Right forelimb (tissue), 1 donor: ENCODE measurements at places on chromosomes 6 and 20.

- DNase-seq, result no peak
Observed at GRCh38 chr6:5626727-5627426, 365.6 kb downstream of the FARS2 start.

DNA sequence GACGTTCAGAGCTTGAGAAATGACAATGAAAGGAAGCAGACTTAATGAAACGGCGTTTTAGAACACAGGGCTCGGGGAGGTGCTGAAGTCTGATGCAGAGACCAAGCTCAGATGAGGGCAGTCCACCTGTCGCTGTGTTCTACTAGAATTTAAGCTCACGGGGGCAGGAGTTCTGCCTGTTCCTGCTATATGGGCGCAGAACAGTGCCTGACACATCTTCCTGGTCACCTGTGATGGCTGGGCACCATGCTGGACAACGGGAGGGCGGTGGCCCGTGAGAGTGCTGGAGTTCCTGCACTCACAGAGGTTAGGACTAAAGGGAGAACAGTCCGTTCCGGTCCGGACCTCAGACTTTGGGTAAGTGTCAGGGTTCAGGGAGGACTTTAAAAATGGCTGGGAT, 130.6 kb downstream of the ERMARD start:
- no peak for DNase-seq

DNA sequence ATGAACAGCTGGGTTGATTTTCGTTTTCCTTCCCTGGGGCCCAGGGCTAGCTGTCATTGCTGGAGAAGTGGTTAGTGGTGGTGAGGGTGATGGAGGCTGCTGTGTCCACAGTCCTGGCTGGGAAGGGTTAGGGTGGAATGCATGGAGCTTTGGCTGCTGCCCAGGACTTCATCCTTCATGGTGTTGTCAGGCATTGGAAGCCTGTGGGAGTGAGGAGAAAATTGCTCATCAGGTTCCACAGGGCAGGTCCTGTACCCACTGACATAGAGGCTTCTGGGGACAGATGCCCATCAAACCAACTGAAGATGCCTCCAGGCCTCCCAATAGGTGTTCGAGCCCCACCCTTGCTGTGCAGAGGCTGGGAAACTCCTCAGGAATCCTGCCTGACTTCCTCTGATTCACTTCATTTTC, 262.4 kb upstream of the SUPT3H start:
- DNase-seq, result no peak

DNA sequence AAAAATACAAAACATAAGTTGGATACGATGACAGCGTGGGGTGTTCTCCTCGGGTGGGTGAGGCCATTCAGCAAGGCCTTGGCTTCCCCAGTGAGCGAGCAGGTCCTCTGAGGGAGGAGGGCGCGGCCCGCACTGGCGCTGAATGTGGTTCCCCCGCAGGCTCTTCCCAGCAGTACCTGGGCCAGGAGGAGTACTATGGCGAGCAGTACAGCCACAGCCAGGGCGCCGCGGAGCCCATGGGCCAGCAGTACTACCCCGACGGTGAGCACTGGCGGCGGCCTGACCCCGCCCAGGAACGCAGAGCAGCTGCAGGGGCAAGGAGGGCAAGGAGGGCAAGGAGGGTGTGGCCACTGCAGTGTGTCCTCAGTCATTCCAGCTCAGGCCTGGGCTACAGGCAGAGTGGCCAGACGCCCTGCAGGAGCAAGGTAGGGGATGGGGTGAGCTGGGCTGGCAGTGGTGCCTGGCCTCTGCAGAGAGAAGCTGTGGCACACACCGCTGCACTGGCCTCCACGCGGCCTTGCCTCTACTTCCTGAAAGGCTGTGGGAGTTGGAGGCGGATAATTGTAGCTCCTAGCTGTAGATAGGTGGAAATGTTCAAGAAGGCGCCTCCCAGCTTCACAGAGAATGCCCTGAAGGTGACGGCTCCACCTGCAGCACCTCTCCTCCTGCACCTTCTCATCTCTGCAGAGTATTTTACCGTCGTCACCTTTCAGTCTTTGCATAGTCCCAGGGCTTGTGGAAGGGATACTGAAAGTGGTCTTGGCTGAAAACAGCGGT, 18.7 kb upstream of the MTG2 start:
- no peak for DNase-seq

DNA sequence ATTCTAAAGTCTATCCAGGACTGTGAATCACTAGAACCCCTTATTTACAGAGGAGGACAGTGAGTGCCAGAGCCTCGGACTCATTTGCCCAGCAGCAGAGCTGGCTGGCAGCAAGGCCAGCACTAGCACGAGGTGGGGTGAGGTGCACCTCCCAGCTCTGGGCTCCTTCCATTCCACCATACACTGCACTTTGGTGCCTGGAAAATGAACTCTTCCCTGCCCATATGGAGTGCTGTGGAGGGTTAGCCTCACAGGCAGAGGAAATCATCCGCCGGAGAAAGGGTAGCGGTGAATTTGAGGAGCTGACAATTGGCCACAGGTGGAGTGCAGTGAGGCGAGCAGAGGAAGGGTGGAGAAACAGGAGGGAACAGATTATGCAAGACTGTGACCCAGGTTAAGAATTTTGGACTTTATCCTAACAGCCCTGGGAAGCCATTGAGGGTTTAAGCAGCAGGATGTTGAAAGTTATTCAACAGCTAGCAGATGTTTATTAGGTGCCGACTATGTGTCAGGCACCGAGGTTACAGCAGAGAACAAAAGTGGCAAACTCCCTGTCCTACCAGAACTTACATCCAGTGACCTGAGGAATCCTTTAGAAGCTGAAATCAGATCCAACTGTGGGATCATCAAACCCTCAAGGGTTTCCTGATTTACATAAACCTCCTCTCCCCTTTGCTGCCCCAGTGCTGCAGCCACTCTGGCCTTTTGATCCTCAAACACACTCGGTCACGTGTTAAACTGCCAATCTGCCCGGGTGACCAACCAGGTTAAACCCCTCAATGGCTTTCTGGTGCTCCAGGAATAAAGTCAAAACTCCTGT, 6.2 kb downstream of the TRIM26 start:
- no peak for DNase-seq

DNA sequence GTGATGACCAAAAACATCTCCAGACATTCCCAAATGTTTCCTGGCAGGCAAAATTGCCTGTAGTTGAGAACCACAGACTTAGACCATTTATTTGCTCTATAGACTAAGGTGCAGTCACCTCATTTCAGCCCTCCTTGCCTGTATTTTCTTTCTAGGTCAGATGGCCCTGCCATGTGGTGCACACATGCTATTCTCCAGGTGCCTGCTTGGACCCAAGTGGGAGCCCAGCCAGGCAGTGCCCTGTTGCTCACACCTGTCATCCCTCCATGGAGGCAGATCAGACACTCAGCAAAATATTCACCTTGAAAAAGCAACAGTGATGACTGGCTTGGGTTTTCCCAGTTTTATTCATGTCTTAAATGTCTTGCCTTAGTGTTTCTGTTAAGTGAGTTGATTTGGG, 311.4 kb downstream of the TFAP2C start:
- DNase-seq, result no peak
